ENCODE measurements at places on chromosomes 4 and X. TPM values are rescaled to one million over a fixed set of nuclear protein-coding genes. Genes with fewer than 3 reads are reported as not detected.

GRCh38 chr4:137909529-137910309, 332.4 kb downstream of the SLC7A11 start:
- H3K4me3 ChIP-seq: no peak overlapping the region
- H3K36me3 ChIP-seq: no peaks in the 10 kb centered on the region
- no peak for DNase-seq
- H3K4me1 ChIP-seq: no peaks in the 10 kb centered on the region
- no peaks in the 10 kb centered on the region for H3K27me3 ChIP-seq

GRCh38 chr4:38818441-38818976, 13.9 kb upstream of the TLR1 start:
- peaks cover 13% of the 10 kb centered on the region for H3K36me3 ChIP-seq
- peak overlapping the region; percentile 29 for H3K4me3 ChIP-seq
- peak overlapping the region; percentile 92 for H3K27ac ChIP-seq
- no peak for DNase-seq
- no peaks in the 10 kb centered on the region for H3K27me3 ChIP-seq
- peaks cover 53% of the 10 kb centered on the region for H3K4me1 ChIP-seq

DNA sequence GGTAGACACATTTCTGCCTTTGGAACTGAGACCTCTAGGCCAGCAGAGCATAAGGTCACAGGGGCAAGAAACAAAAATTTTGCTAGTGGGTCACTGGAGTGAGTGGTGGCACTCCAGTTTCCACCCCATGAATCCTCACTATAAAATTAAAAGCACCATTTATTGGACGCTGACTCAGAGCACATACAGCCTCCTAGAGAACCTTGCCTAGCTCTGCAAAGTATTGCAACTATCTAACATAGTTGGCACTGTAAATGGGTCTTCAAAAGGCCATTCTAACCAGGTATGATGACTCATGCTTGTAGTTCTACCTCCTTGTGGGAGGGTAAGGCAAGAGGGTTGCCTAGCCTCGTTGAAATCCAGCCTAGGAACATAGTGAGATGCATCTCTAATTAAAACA, 25.1 kb downstream of the RRAGB start:
- DNase-seq: no peak
- no peaks in the 10 kb centered on the region for H3K4me1 ChIP-seq
- H3K27me3 ChIP-seq: no peaks in the 10 kb centered on the region
- peaks cover 13% of the 10 kb centered on the region for H3K36me3 ChIP-seq

GRCh38 chr4:69910016-69910782, 20.7 kb upstream of the CSN1S1 start:
- H3K36me3 ChIP-seq: no peaks in the 10 kb centered on the region
- no peak overlapping the region for H3K4me3 ChIP-seq
- H3K27ac ChIP-seq: no peak overlapping the region
- peaks cover 8% of the 10 kb centered on the region for H3K4me1 ChIP-seq
- DNase-seq: no peak

DNA sequence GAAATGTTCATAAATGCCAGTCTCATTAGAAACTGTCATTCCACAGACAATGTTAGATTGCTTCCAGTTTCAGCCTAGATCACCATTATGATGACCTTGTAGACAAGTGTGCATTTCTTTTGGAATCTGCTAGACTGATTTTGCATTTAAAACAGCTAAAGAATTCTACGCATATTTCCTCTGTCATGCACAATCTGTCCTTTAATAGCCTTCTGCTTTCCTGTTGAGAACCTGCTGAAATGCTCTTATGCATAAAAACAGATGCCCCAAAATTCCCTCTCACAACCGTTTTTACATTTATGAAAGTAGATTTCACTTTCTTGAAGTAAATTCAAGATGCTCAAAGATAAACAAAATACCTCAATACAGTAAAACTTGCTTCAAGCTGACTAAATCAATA, 673.3 kb downstream of the GALNTL6 start:
- no peak overlapping the region for H3K4me3 ChIP-seq
- H3K36me3 ChIP-seq: no peaks in the 10 kb centered on the region
- no peaks in the 10 kb centered on the region for H3K4me1 ChIP-seq

GRCh38 chrX:118520216-118521206, 24.9 kb downstream of the DOCK11 start:
- no peak for DNase-seq
- H3K4me1 ChIP-seq: peaks cover 35% of the 10 kb centered on the region
- H3K4me3 ChIP-seq: no peak overlapping the region
- no peaks in the 10 kb centered on the region for H3K27me3 ChIP-seq

- no peaks in the 10 kb centered on the region for H3K36me3 ChIP-seq
- no peak overlapping the region for H3K4me3 ChIP-seq
- no peak for DNase-seq
- H3K27me3 ChIP-seq: no peaks in the 10 kb centered on the region
Measured at GRCh38 chr4:165190591-165191347, 16.6 kb upstream of the KLHL2 start.

DNA sequence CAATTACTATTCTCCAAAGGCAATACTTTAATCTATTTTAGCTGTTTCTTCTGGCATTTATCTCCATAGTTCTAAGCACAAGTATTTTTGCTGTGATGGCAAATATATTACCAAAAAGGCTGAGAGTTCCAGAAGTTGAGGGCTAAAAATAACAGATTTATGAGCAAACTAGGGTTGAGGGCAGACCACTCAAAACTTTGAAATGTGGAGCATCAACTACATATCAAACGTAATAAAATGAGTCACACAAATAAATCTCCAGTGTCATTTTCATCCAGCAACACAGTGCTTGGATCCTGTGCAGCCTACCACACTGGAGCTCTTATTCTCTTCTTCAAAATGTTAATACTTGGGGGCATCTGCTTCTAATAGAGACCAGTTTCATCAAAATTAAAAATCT, 163.9 kb downstream of the HS3ST1 start:
- no peaks in the 10 kb centered on the region for H3K4me1 ChIP-seq
- no peak for DNase-seq
- H3K36me3 ChIP-seq: peaks cover 13% of the 10 kb centered on the region
- H3K27me3 ChIP-seq: no peaks in the 10 kb centered on the region

- DNase-seq: no peak
- no peaks in the 10 kb centered on the region for H3K36me3 ChIP-seq
- no peak overlapping the region for H3K4me3 ChIP-seq
- no peak overlapping the region for H3K27ac ChIP-seq
- H3K4me1 ChIP-seq: no peaks in the 10 kb centered on the region
Measured at GRCh38 chrX:11954176-11954575, 184.1 kb upstream of the FRMPD4 start.

DNA sequence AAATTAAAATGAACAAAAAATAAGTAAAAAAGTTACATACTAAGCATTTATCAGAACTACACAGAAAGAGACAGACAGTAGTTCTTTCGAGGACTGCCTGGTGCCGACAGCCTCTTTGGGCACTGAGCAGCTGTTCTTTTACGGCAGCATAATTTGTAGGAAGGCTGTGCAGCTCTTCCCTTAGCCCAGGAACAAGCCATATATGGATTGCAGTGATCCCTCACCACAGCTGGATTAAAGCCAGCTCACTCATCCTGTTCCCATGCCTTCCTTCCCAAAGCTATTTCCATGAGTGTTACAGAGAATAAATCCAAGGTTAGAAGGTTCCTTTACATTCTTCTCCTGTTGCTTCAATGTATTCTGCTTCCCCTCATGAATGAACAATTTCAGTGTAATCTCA, 71.7 kb downstream of the DDX60L start:
- H3K27me3 ChIP-seq: no peaks in the 10 kb centered on the region
- no peaks in the 10 kb centered on the region for H3K4me1 ChIP-seq
- DNase-seq: no peak
- H3K4me3 ChIP-seq: no peak overlapping the region
- H3K36me3 ChIP-seq: peaks cover 32% of the 10 kb centered on the region

DNA sequence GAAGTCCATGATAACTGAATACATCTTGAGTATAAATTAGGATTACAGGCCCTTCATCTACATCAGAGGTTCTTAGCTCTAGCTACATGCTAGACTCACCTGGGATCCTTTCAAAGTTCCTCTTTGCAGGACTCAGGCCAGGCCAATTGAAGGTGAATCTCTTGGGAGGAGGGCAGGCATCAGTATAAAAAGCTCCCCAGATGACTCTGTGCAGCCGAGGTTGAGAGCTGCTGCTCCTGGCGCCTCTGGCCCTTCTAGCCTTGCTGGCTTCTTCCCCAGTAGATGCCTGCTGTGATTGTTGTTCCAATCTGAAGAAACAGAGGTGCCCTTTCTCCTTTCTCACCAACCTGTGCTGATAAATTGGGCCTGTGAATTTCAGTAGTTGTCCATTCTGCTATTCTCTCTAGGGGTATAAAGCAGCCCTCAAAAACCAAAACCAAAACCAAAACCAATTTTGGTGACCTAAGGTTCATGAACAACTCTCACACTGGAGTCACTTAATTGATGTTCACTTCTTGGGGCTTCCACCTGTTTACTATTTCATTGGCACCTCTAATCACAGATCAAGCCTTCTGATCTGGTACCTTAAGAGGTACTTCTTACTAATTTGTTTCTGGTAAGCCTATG, 78.7 kb downstream of the SUPT20HL2 start:
- H3K27ac ChIP-seq: no peak overlapping the region
- no peaks in the 10 kb centered on the region for H3K36me3 ChIP-seq
- H3K4me1 ChIP-seq: peaks cover 2% of the 10 kb centered on the region
- no peak for DNase-seq
- peaks cover 23% of the 10 kb centered on the region for H3K27me3 ChIP-seq

DNA sequence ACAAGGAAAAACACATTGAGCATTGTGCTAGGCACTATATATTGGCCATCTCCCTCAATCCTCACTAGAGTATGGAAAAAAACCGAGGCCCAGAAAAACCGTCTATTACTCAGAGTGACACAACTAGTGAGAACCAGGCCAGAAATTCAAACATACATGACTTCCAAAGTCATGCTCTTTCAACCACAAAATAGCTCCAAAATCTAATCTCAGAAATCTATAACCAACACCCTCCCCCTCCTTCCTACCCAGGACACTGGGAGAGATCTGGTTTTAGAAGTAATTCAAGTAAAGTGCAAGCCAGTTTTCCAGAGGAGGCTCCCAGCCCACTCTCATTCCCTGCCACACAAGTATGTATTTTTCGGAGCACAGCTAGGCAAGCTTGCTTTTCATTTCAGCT, 7.6 kb downstream of the HS3ST1 start:
- no peak overlapping the region for H3K27ac ChIP-seq
- no peak overlapping the region for H3K4me3 ChIP-seq
- H3K36me3 ChIP-seq: peaks cover 7% of the 10 kb centered on the region

DNA sequence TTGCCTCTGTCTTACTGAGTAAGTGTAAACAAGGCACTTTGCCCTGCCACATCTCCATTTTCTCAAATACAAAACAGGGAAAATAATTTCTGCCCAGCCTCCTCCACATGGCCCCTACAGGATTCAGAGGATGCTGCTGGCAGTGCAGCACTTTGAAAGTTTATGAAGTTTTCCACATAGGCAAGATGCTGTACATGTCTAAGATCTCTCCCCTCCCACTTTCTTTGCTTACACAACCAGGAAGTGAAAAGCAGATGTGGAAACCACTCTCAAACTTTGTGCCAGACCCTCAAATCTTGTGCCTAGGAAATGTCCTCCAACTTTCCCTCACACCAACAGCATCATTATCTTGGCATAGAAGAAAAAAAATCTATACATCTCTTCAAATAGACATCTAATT, 257.0 kb upstream of the LDB2 start:
- no peaks in the 10 kb centered on the region for H3K27me3 ChIP-seq
- no peaks in the 10 kb centered on the region for H3K4me1 ChIP-seq

Gene EPGN
- not detected for polyA plus RNA-seq

Gene C4orf51
- not detected for polyA plus RNA-seq

Gene BEX5
- polyA plus RNA-seq: 0.96 TPM

Gene MAGEB1
- polyA plus RNA-seq: not detected

Gene TEX13C
- not detected for polyA plus RNA-seq

Gene ESX1
- not detected for polyA plus RNA-seq

Gene MAGEB2
- polyA plus RNA-seq: not detected
